Activated CD4-positive, alpha-beta T cell treated with anti-CD3 and anti-CD28 coated beads, Interleukin-2, amount 10 ng/mL, durations not matched to agents 7 days and 5 days (primary cell): ENCODE measurements at places on chromosomes 7 and 10. TPM values are rescaled to one million over a fixed set of nuclear protein-coding genes. Genes with fewer than 3 reads are reported as not detected.

DDIT4 gene
- total RNA-seq, result 189 TPM

OR2A12 gene
- not detected for total RNA-seq

FZD1 gene
- 1.2 TPM for total RNA-seq

RAB19 gene
- 7.2 TPM for total RNA-seq

DNA sequence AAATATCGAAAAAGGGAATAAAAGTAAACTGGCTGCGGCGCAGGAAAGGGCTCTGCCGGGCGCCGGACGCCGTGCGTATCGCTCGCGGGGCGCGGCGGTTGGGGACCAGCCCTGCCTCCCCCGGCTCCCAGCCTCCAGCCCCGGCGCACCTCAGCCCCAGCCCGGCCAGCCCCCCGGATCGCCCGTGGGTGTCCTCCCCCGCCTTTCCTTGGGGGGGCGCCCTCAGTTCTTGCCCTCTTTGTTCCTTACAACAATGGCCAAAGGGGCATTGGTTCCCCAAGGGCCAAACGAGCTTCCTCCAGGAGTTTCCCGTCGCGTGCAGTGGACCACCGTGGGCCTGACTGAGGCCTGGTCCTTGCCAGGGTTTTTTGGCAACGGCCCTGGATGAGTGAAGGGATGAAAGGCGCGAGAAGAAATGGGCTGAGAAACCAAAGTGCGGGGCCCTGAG is 1.2 kb downstream of the MACROH2A2 start:
- peaks cover 63% of the 10 kb centered on the region for H3K27me3 ChIP-seq
- peak overlapping the region; percentile 80 for H3K4me3 ChIP-seq
- no peak overlapping the region for H3K27ac ChIP-seq

DNA sequence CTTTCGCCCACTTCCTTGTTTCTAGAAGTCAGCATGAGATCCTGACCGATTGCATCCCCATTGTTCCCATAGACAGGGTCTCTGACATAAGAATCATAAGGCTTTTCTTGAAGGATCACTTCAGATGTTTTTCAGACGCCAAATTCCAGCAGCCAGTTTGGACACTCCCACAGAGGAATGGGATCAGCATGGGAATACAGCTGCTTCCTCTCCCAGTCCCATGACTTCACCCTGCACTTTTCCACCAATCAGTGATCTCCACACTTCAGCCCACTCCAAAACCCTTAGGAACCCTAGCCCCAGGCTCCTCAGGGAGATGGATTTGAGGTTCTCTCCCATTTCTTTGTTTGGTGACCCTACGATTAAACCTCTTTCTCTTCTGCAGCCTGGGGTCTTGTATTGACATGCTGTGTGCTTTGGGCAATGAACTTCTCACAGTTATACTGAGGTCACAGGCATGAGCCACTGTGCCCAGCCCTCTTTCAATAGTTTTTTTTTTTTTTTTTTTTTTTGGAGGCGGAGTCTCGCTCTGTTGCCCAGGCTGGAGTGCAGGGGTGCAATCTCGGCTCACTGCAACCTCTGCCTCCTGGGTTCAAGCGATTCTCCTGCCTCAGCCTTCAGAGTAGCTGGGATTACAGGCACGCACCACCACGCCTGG is 52.8 kb upstream of the CHST3 start:
- no peak for DNase-seq
- H3K27ac ChIP-seq, result no peak overlapping the region
- H3K4me1 ChIP-seq, result peaks cover 8% of the 10 kb centered on the region
- no peaks in the 10 kb centered on the region for H3K36me3 ChIP-seq
- no peaks in the 10 kb centered on the region for H3K27me3 ChIP-seq

DNA sequence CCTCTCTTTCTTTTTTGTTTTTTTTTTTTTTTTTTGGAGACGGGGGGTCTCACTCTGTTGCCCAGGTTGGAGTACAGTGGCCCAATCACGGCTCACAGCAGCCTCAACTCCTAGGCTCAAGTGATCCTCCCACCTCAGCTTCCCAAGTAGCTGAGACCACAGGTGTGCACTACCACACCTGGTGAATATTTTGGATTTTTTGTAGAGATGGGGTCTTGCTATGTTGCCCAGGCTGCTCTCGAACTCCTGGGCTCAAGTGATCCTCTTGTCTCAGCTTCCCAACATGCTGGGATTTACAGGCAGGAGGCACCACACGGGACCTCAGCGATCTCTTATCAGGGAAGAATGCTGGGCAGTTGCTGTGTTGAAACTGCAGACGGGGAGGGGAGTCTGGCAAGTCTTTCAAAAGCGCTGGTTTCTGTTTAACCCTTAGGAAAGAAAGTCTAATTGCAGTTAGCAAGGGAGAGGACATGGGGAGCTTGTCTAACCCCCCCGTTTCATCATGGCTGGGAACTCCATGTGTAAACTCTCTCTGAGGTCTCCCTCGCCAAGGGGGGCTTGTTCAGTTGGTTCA is 39.6 kb upstream of the LMTK2 start:
- no peaks in the 10 kb centered on the region for H3K27me3 ChIP-seq
- no peak for DNase-seq
- no peak overlapping the region for H3K4me3 ChIP-seq
- H3K4me1 ChIP-seq, result no peaks in the 10 kb centered on the region
- H3K27ac ChIP-seq, result no peak overlapping the region

- H3K27ac ChIP-seq, result no peak overlapping the region
- no peak for DNase-seq
- H3K27me3 ChIP-seq, result no peaks in the 10 kb centered on the region
- H3K4me1 ChIP-seq, result no peaks in the 10 kb centered on the region
- H3K4me3 ChIP-seq, result no peak overlapping the region
- H3K36me3 ChIP-seq, result no peaks in the 10 kb centered on the region
Measured at GRCh38 chr10:124289851-124290795, 128.6 kb downstream of the OAT start.

DNA sequence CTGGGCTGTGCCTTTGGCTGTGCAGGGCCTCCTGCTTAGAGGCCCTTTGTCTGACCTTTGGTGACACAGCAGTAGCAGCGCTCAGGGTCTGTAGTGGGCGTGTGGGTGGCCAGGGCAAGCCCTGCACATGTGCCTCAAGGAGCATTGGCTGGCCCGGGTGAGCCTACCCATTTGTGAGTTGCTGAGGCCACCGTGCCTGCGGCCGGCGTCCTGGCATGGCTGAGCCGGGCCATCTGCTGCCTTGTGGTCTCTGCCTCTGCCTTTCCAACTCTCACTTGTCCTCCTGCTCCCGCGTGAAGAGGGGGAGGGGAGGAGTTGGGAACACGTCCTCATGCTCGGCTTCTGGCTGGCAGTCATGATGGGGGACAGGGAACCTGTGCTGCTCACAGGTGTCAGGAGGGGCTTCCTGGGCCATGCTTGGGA is 9.2 kb upstream of the ORAI2 start:
- H3K4me3 ChIP-seq, result no peak overlapping the region
- H3K36me3 ChIP-seq, result peaks cover 66% of the 10 kb centered on the region
- no peak for DNase-seq
- H3K27me3 ChIP-seq, result no peaks in the 10 kb centered on the region
- peaks cover 78% of the 10 kb centered on the region for H3K4me1 ChIP-seq

- DNase-seq, result no peak
- no peak overlapping the region for H3K27ac ChIP-seq
- H3K27me3 ChIP-seq, result no peaks in the 10 kb centered on the region
- H3K4me1 ChIP-seq, result no peaks in the 10 kb centered on the region
Measured at GRCh38 chr7:91379236-91379635, 115.0 kb downstream of the FZD1 start.

- no peaks in the 10 kb centered on the region for H3K4me1 ChIP-seq
- no peak overlapping the region for H3K4me3 ChIP-seq
- H3K36me3 ChIP-seq, result no peaks in the 10 kb centered on the region
- H3K27me3 ChIP-seq, result no peaks in the 10 kb centered on the region
- H3K27ac ChIP-seq, result no peak overlapping the region
Measured at GRCh38 chr7:53473371-53473770, 437.9 kb downstream of the POM121L12 start.

- DNase-seq, result no peak
- no peak overlapping the region for H3K4me3 ChIP-seq
- peak overlapping the region; percentile 97 for H3K27ac ChIP-seq
- peaks cover 57% of the 10 kb centered on the region for H3K4me1 ChIP-seq
- no peaks in the 10 kb centered on the region for H3K27me3 ChIP-seq
- peaks cover 10% of the 10 kb centered on the region for H3K36me3 ChIP-seq
Measured at GRCh38 chr7:105354383-105354782, 34.3 kb downstream of the SRPK2 start.
